NAMALWA (cell line): ENCODE measurements at places on chromosomes 11 and 22.

DNA sequence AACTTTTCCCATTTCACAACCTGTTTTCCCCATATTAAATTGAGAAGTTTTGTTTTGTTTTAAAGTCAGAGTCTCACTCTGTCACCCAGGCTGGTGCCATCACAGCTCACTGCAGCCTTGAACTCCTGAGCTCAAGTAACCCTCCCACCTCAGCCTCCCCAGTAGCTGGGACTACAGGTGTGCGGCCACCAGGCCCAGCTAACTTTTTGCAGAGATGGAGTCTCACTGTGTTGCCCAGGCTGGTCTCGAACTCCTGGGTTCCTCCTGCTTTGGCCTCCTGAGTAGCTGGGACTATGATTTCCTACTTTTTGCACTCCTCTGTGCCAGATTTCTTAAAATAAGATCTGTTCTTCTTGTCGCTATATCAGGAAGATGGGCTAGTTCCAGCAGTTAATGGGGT lies 44.9 kb downstream of the GNB1L start:
- no peak for DNase-seq

GRCh38 chr11:128725630-128726319 lies 31.9 kb downstream of the FLI1 start:
- peak; percentile 93 for DNase-seq

DNA sequence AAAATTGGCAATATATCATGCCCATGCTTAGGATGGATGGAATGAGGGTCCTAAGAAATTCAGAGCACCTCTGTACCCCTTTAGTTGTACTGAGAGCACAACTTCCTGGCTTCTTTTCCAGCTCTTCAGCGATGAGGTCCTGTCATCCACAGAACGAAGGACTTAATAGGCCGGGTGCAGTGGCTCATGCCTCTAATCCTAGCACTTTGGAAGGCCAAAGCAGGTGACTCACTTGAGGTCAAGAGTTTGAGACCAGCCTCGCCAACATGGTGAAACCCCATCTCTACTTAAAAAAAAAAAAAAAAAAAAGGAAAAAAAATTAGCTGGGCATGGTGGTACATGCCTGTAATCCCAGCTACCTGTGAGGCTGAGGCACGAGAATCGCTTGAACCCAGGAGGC lies 125.3 kb upstream of the BMAL1 start:
- no peak for DNase-seq

DNA sequence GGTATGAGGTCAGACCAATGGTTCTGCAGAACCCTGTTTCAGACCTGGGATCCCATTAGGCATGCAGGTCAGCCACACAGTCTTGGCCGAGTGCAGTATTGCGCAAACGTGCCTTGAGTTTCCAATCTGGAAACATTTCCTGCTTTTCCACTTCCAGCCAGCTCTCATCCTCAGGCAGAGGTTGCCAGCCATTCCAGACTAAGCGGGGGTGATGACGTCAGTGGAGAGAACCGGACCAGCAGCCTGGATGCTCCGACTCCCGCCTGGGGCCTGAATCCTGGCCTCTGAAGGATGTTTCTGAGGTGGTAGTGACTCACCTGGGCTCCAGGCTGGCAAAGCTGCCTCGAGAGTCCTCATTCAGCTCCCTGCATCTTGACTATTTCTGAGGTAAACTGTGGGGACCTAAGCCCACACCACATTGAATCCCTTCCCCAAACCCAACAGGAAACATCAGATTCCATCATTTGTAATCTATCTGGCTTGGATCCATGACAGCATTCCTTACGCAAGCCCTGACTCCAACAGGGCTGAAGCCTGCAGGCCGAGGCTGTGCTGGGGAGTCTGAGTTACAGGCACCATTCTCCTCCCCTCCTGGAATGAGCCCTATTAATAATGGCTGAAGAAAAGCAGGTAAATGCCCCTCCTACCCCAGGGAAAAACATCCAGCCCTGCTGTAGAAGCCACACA lies 83.0 kb downstream of the ABTB2 start:
- no peak for DNase-seq

DNA sequence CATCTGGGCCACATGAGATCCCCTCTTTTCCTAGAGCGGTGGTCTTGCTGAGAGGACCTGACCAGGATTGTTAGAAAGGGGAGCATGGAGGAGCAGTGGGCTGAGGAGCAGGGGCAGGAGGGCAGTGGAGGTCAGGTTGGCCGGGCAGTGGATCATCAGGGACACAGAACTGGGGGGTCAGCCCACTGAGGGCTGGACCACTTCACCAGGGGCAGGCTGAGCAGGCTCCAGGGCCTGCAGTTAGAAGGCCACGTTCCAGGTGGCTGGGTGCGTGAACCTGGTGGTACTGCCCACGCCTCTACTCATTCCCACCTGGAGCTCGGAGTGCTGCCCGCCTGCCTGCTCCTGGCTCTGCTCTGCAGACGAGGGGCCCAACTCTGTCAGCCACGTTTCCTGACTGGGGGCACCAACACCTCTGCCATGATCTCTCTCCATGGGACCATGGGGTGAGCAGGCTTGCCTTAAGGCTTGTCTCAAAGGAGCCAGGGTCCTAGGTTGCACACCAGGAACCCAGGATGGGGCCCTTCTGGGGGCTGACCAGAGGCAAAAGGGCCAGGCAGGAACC lies 9.7 kb downstream of the MRGPRF start:
- DNase-seq: no peak
